ENCODE measurements at places on chromosomes 3 and 15.

DNA sequence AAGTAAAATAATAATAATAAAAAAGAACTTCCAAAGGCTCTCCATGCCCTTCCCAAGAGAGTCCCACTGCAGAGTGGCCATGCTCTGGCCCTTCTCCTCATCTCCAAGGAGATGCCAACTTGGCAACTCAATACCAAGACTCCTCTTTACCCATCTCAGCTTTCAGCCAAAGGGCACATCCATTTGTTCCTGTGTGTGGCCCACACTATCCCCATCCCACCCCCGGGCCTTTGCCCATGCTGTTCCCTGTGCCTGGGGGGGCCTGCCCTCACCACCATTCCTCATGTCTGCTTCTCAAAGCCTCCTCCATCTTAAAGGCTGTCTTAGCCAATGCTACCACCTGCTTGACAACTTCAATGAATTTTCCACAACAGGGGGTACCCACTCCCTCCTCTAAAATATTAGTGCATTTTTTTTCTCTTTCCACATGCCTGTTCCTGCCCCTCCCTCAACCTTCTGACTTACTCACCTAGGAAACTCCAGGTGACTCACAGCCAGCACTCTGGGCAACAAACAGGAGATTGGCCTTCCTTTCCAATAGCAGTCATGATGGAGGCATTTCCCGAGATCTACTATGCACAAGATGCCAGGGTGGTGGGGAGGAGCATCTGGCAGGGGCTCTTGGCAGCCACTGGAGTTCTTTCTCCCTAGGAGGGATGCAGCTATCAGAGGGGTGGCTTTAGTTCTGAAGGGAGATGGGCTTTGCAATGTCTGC is 109.4 kb upstream of the SMAD3 start:
- no peak for DNase-seq

DNA sequence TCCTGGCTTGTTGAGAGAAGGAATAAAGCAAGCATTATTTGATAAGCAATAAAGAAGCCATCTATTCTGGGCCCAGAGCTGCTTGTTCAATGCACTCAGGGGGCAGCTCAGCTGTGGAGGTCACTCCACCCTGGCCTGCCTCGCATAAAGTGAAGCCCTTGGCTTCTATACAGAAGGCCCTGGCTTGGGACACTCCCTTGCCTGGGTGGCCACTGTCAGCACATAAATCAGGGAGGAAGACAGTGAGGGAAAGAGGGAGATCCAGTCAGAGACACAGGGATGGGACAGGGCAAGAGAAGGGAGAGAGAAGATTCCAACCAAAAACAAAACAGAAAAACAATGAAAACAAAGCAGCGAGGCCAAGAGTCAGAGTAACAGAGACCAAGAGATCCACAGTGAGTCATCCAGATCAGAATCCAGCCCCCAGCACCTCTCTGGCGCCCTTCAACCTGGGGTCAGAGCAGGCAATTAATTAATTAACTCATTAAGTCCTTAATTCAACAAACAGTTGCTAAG is 11.8 kb downstream of the INSYN1 start:
- DNase-seq = no peak

GRCh38 chr15:89368566-89369223 is 34.1 kb upstream of the POLG start:
- peak; percentile 75 for DNase-seq

- DNase-seq = no peak
Observed at GRCh38 chr3:121584418-121584817, 8.8 kb upstream of the FBXO40 start.

GRCh38 chr15:83208367-83208661 is 691 bp upstream of the HDGFL3 start:
- no peak for DNase-seq

DNA sequence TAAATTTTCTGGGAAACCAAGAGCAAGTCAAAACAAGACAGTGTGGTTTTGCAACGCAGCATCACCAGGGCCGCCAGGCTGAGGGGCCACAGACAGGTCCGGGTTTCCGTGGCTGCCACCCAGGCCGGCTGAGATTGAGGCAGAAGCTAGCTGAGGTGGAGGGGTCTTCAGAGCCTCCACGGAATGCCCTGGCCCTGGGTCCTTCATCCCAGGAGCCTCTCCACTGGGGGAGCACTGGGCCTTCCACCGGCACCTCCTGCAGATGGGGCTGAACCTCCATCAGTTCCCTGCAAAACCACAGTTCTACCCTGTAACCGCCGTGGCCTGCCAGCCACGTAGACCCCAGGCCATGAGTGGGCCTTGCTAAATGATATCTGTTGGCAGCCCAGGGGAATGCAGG is 152.7 kb downstream of the CHSY1 start:
- DNase-seq = no peak

DNA sequence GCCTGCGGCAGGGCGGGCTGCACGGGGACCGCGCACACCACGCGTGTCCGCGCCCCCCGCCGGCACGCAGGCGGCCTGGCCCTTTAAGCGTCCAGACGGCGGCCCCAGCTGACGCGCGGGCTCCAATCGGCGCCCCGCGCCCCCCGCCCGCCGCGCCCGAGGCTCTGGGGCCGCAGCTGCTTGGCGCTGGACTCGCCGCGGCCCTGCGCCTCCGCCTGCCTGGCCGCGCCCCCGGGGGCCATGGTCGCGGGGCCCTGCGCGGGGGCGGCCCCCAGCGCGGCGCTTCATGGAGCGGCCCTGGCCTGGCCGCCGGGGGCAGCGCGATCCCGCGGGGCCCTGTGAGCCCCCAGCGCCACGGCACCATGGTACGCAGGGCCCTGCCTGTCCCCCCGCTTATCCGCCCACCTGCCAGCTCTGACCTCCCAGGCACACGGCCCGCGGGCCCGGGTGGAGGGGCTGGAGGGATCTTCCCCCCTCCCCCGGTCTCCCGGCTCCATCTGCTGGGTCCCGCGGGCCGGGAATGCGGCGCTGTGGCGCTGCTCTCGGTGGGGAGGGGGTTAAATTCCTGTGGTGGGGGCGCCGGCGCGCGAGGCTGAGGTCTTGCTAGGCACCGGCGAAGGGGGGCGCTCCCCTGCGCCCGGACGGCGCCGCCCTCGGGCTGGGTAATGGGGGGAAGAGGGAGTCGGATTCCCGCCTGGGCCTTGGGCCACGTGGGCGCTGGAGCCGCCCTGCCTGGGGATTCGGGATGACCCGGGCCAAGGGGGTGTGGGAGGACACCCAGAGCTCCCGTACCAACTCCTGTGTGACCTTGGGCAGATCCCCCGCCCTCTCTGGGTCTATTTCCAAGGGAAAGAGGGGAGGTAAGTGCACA is 1.1 kb downstream of the ZBTB47 start:
- peak; percentile 92 for DNase-seq

- no peak for DNase-seq
Observed at GRCh38 chr15:40031300-40031699, 7.7 kb downstream of the SRP14 start.

GRCh38 chr3:4501437-4501836 is 8.3 kb downstream of the ITPR1 start:
- DNase-seq = no peak

DNA sequence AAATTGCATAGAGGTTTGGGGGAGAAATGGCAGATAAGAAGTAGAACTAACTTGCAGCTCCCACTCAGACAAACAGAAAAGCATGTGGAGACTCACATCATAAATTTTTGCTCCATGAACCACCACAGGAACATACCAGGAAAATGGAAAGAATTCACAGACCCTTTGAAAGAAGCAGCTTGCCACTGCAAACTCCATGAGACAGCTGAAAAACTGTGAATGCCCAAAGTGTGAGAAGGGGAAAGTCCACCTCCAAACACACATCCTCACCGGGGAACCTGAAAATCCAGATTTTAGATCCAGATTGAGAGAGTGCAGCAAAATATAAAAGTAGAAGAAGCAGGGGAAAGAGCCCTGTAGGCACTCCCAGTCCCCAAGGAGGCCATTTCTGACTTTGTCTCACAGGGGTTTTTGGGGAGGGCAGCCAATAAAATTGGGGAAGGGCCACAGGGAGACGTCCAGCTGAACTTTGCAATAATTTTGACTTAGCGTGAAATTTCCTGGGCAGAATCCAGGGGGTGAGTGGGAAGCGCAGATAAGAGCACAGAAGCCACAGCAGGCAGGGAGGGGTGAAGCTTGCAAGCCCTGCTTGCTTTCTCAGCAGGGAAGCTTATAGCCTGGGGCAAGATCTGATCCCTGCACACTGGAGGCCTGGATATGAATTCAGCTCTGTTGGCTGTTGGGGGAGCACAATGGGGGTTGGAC is 183.4 kb upstream of the UBE2E2 start:
- DNase-seq = peak; percentile 47

- no peak for DNase-seq
Observed at GRCh38 chr3:69422751-69423150, 36.9 kb upstream of the FRMD4B start.

DNA sequence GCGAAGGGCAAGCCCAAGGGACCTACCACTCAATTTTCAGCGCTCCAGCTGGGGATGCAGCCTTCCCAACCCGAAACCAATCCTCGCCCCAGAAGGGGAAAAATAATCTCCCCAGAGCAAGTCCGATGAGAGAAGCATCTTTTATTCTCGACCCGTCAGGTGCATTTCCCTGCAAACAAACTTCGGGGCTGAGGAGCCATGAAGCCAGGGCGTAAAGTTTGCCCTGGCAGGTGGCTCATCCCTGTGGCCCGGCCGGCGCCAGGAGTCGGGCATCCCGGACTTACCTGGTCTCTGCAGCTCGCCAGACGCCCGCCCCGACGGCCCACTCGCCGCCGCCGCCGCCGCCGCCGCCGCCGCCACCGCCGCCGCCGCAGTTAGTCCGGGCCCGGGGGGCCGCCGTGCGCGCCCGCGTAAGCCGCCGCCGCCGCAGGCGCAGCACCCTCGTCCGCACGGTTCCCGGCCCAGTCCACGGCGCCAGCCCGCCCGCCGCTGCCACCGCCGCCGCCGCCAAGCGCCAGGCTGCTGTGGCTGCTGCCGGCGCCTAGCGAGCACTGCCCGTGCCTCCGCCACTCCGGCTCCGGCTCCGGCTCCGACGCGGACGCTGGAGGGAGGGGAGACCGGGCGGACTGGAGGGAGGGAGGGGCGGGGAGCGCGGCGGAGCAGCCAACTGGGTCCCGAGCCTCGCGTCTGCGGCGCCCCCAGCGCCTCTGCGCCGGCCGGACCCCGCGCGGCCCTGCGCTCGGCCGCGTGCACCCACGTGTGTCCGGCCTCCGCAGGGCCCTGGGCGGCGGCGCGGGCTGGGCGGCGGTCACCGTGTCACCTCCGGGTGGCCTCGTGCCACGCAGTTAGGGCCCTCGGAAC is at the start of gene CNTN3:
Gene CNTN3 (minus strand): TSS at position 553 of the 861 bp plus-strand sequence. CDS start 93,547 bp downstream, outside the sequence.
- DNase-seq = peak; percentile 89

DNA sequence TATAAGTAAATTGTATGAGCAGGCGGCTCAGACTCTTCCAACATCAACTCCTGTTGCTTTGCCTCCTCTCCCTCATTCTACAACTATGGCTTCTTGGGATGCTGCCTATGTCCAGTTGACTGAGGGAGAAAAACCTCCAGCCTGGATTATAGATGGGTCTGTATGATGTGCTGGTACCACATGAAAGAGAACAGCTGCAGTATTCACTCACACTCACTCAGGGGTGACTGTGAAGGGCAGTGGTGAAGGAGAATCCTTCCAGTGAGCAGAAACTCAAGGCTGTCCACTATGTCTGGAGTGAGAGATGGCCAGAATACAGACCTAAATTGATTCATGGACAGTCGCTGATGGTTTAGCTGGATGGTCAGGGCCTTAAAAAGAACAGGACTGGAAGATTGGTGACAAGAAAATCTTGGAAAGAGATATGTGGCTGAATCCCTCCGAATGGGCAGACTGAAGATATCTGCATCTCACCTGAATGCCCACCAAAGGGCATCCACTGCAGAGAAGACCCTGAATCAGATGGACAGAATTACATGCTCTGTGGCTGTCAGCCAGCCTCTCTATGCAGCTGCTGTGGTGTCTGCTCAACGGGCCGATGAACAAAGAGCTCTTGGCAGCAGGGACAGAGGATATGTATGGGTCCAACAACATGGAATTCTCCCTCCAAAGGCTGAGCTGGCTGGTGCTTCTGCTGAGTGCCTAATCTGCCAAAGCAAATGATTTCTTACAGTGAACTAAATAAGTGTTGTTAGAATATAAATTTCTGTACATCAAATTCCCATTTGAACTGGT is 1.9 kb upstream of the BCL2L10 start:
- no peak for DNase-seq

GRCh38 chr3:194141415-194142155 is 5.6 kb downstream of the HES1 start:
- peak; percentile 91 for DNase-seq

- DNase-seq = no peak
Observed at GRCh38 chr3:4395448-4395847, 71.6 kb downstream of the SUMF1 start.
